ENCODE measurements at places on chromosomes 7 and 10. TPM values are rescaled to one million over a fixed set of nuclear protein-coding genes. Genes with fewer than 3 reads are reported as not detected.

- no peak for DNase-seq
Observed at GRCh38 chr7:1847260-1848001, 177.4 kb downstream of the ELFN1 start.

DNA sequence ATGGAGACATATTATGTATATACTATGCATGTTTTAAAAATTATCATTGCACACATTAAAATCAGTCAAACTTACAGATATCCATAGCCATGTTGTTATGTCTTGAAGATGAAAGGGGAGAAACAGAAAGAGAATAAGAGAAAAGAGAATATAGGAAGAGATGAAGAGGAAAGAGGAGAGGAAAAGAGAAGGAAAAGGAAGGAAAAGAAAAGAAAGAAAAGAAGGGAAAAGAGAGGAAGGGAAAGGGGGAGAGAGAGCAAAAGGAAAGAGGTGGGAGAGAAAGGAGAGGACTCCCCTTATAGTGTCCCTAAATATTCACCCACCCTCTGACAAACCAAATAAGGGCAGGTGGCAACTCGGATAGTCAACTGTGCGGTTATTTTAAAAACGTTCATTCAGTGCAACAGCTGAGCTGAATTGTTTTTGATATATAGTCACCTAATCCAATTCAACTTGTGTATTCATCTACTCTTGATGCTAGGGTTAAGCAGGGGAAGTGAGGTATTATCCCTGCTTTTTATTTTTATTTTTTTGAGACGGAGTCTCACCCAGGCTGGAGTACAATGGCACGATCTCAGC lies 14.6 kb downstream of the SVIL start:
- DNase-seq: no peak

The KCND2 gene
- 0.07 TPM for total RNA-seq

GRCh38 chr10:91049988-91050360 lies 129.1 kb upstream of the ANKRD1 start:
- no peak for DNase-seq

DNA sequence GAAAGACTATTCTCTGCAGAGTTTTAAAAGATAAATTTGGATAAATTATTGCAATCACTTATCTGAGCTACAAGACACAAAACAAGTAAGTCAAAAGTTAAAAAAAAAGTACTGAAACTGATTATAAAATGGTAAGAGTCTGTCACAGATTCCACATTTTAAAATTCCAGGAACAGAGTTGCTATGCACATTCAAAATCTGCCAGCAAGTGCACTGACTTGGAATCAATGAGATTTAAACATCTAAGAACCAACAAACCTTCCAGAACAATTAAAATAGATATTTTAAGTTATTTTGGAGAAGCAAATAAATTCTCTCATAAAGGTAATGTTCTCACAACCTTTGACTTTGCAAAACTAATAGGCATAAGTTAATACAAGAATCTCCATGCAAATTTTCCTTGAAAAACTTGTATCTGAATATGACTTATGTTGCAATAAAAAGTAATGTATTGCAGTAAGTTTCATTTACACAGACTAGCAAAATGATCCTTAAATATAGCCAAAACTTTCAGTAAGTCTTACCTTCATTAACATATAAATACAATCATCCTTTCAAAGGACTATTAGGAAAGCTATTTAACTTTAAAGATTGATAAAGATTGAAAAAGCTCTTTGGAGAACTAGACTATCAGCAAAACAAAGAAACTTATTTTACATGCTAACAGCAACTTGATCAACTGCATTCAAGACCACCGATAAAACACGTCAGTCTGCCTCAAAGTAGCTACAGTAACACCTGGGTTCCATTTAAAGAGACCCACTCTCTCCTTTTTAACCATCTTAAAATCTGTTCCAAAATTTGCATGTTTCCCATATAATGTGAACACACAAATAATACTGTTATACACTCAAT lies 4.4 kb downstream of the ETV1 start:
- no peak for DNase-seq

- DNase-seq: no peak
Observed at GRCh38 chr10:132448248-132448731, 51.3 kb downstream of the PWWP2B start.

The OSBPL3 gene
- 24.5 TPM for total RNA-seq

DNA sequence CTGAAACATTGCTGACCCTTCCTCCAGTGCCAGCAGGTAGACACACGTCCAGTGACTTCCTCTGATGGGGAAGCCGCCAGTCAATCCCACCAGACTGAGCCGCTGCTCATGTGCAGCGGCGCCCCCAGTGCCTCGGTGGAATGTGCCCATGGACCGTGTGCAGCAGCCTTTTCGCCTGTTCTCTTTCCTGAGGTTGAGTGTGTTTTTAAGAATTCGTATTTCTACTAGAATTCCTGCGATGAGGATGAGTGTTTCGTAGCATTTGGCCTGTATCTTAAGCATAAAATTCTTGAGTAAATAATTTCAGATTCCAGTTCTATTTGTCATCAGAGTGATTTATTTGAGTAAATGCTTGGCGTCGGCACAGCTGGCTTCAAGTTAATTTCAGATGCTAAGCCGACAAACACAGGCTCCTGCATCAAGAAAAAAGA lies 35.4 kb downstream of the BNIP3 start:
- DNase-seq: no peak

DNA sequence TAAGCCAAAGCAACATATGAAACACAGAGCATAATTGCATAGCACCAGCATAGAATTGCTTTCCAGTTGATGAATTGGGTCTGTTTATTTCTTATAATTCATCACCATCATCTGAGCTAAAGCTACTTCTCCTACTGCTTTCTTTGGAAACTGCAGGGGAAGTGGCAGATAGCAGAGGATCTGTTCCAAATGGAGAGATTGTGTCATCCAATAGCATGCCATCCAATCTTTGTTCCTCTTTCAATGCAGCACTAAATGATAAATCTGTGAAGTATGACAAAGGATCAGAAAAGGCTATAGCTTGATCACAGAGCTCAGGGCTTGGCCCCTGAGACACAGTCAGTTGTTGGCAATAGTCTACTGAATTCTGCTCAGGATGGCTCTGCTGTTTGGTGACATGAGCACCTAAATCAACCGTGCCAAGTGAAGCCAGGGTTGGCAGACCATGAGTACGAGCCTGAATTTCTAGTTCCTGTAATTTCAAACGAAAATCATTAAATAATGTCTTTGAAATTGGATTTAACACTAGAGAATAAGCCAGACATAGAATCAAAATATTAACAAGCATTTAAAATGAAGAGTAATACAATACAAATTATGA lies 90.0 kb downstream of the TFEC start:
- DNase-seq: no peak

DNA sequence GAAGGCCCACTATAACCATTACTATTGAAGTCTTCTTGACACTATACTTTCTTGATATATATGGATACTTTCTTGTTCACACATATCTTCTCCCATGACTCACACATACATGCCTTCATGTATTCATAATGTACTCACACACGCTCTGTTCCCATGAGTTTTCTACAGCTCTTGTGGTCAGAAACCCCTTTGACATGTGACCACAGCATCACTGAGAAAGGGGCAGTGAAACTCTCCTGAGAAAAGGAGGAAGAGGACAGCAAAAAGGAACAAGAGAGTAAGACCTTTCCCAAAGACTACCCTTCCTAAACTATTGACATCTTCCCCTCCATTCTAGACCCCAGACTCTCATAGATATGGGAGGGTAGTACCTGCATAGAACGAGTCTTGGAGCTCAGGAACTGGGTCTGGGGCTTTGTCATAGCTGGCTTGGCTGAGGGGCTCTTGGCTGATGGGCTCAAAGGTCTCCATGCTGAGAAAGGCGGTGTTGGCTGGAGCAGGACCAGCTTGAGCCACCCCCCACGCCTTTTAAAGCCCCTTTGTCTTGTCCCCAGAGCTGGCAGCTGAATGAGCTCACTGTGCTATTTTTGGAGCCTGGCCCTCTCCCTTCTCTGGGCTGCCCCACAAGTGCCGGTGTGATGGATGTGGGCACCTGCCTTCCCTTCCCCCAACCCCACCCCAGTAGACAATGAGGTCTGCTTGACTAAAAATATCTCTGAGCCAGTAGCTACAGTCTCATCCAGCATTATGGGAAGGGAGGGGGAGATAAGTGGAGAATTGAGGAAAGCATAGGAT lies 5.1 kb downstream of the SYNPO2L start:
- DNase-seq: no peak

DNA sequence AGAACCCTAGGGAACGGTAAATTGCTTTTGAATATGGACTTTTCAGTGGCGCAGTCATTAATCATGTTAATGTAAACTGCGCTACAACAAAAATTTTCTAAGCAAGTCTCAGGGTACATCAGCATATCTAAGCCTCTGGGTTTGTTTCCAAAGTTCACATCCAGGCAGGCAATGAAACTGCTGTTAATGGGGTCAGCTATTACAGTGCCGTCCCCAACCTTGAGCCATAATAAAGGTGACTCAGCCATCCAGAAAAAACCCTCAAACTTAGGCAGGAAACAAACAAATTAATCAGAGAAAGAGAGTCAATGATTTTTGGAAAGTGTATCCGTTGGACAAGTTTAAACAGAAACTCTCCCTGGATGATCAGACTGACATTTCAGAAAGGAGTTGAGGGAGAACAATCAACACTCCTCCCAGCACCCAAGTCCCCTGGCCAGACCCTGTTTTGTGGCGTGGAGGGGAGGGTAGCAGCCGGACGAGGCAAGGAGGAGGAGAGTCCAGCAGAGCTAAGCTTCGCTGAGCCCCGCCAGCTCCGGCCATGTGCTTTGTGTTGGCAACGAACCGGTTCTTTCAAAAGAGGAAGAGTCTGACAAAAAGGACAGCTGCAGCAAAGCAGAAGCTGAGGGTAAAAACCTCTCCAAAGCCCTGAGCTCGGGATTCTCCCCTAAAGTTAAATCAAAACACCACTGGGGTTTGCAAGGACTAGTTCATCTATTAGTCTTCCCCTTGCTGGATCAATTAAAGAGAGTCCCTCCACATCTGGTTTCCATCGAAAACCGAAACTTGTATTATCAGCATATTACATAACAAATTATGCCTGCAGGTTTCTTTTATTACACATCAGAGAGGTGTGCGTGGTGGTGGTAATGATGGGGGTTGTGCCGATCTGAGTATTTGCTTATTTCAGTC lies 3.6 kb downstream of the FAM53B start:
- DNase-seq: no peak

- DNase-seq: no peak
Observed at GRCh38 chr10:110959379-110960332, 40.3 kb downstream of the SHOC2 start.

GRCh38 chr7:97116308-97116707 lies 1.2 kb upstream of the SDHAF3 start:
- no peak for DNase-seq

- no peak for DNase-seq
Observed at GRCh38 chr10:33293531-33294170, 40.8 kb downstream of the NRP1 start.

DNA sequence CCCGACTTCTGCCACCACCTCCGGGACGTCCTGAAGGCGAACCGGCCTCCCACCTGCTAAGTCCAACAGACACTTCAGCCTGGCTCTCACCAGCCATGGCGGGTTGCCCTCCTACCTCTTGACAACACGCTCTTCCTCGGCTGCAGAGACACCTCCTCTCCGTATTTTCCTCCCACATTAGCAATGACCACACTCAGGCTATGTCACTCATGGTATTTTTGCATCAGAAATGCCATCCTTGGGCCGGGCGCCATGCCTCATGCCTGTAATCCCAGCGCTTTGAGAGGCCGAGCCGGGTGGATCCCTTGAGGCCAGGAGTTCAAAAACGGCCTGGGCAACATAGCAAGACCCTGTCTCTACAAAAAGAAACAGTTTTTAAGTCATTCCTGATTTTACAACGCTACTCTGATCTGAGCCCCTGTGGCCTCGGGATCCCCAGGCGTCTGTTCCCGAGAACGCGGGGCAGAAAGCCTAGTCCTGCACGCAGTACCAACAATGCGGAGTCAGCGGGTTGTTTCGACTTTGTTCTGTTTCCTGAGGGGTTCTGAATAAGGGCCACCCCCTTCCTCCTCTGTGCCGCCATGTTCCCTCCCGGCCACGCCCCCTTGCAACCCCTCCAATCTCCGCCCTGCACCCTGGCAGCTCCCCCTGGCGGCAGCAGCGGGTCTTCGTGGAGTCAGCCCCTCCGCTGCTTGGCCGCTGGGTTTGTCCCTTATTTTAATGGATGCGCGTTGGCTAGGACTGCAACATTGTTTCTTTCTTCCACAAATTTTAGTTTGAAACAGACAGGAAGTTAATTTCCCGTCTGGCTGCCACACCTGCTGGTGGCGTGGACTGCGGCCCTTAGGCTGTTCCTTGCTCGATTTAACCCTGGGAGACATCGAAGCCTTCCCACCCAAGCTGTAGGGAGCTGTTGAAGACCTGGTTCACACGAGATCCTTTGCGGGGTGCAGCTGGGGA lies 9.7 kb upstream of the ZFAND2A start:
- DNase-seq: no peak

- no peak for DNase-seq
Observed at GRCh38 chr7:128398016-128398840, 11.6 kb downstream of the IMPDH1 start.

DNA sequence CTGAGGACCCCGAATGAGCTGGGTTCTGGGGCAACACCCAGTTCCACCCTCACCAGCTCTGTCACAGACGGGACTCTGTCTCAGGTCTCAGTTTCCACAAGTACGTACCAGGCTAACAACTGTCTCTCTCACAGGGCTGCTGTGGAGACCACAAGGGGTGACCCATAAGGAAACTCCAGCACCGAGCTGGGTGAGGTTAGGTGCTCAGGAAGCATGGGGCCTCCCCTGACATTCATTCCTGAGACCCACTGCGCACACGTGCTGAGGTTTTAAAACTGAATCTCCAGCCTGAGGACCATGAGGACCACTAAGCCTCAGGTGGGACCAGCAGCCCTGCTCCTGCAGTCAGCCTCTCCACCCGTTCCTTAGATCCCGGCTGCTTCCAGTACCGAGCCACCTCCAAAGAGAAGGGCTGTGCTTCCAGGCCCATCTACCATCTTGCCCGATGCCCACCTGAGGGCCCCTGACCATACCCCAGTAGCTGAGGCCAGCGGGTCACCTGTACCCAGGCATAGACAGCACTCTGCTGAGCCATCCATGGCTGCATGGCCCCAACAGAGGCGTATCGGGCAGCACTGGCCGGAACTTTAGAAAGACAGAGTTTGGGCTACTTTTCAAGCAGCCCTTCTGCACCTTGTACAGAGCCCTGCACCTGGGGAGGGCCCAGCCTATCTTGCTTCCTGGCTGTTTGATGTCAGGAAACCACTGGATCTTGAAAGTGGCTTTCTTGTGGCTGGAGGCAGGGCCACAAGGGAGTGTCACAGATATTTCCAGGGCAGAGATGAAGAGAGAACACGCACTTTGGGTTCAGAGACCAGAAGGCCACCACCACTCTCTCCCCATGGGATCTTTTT lies 18.7 kb downstream of the HSPA12A start:
- no peak for DNase-seq
